ENCODE measurements at places on chromosomes 1 and 21.

- DNase-seq = no peak
These were observed 17.9 kb downstream of the PLPP3 start for GRCh38 chr1:56561227-56562019.

DNA sequence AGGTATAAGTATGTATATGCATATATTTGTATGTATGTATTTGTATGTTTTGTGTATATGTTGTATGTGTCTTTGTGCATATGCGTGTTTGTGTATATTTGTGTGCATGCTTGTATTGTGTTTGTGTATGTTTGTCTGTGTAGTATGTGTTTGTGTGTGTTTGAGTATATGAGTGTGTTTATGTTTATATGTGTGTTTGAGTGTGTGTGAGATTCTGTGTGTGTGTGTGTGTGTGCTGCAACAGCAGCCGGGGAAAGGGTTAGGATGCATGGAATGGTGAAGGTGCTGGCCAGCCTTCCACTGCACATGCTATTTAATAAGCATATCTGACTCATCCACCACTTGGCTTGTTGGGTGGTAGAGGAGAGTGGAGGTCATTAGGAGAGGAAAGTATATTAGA lies 46.6 kb upstream of the RAB4A start:
- DNase-seq = no peak

DNA sequence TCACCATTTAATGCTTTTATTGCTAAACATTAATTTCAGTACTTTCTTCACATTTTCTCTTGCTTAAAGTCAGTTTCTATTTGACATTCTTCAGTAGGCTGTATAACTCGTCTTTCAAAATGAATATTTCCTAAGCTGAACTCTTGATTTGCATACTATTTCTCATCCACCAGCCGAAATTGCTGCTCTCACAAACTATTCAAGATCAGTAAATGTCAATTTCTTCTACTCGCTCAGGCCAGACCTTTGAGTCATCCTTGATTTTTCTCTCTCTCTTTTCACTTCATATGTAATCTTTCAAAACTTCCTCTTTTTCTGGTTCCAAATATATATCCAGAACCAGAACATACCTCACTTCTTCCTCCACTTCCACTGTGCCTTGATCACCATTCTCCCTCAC lies 990.0 kb downstream of the KCNT2 start:
- DNase-seq = no peak

- no peak for DNase-seq
These were observed 13.2 kb downstream of the CASP9 start for GRCh38 chr1:15510611-15511405.

- no peak for DNase-seq
These were observed 45.7 kb downstream of the ATP5PO start for GRCh38 chr21:33869873-33870272.
